COR-L47 (cell line): ENCODE measurements at places on chromosomes 3 and 15.
A peak's percentile ranks its signal among the peaks of the same experiment; 100 is the strongest.

GRCh38 chr15:30042556-30042955, 40.2 kb upstream of the GOLGA8J start:
- no peak for DNase-seq

DNA sequence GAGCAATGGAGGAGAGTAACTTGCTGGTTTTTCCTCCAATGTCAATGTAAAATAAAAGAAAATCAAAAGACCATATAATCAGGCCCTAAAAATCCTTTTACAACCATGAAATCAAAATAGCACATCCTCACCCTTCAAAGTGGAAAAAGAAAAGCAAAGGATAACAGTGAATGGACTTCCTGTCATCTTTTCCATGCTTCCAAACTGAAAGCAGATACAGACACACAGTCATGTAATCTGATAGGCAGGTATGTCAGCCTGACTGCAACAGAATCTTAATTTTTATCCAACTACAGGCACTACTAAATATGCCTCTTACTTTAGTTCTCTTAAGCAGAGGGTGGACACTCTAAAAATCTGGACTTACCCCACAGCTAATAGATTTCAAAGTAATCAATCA, 27.8 kb upstream of the IGDCC4 start:
- DNase-seq = no peak

DNA sequence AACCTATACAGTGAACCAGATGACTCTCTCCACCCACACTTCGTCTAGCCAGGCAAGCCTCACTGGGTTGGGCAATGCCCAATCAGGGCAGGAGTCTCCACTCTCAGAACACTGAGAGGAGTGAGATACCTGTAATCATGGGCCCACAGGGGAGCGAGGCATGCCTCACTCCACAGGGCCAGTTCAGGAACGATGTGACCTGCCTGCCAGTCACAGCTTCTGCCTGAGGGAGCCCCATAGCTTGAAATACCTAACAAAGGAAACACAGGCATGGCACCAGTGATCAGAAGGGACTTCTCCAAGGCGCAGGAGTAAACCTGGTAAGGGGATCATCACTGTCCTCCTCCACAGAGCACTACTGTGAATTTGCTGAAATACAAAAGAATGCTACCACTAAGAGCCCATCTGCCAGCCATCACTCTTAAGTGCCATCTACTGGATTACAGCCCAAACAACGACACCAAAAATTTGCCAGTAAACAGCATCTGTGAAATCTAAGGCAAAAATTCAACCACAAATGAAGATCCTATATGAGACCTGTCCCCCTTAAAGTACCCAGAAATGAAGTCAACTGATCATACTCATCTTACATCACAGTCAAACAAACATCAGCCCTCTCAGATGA, 689.9 kb upstream of the SEMA6D start:
- DNase-seq = peak; percentile 20

GRCh38 chr3:132660811-132661070, 612 bp downstream of the UBA5 start:
- DNase-seq = no peak

GRCh38 chr15:80210611-80211573, 41.1 kb downstream of the CTXND1 start:
- DNase-seq = no peak

- no peak for DNase-seq
Observed at GRCh38 chr3:197519801-197520211, 36.0 kb downstream of the BDH1 start.

GRCh38 chr3:17074559-17074958, 189.8 kb downstream of the PLCL2 start:
- DNase-seq = no peak

DNA sequence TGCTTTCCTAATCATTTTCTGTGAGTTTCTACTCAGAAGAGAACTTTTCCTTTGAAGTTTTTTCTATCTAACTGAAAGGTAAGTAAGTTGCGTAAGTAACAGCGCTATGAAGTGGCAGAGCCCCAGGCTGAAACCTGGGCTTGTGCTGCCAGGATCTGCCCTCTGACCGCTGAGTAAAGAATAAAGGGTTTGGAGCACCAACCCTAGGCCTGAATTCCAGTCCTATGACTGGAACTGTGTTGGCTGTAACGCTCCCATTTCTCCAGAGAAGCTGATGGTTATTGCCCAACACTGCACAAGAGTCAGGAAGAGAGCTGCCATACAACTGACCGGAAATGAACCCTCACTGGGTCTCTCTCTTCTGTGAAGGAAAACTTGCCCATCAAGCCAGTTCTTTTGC, 87.0 kb downstream of the FOXB1 start:
- no peak for DNase-seq

GRCh38 chr15:101137312-101137940, 114.4 kb downstream of the CHSY1 start:
- no peak for DNase-seq

DNA sequence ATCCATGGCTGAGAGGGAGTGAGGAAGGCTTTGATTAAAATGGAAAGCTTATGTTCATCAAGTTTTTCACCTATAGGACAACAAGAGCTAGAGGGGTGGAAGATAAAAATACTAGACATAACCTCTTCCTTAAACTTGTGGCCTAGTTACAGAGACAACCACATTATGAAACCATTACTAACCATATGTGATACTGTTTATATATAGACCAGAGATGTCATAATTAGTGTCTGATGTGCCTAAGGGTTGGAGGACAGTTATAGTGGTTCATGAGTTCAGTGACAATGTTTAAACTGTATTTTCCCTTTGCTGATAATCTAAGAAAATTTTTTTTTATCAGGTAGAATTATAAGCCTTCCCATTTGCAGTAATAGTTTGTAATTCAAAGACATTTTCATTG, 23.7 kb downstream of the PHLDB2 start:
- DNase-seq = no peak

DNA sequence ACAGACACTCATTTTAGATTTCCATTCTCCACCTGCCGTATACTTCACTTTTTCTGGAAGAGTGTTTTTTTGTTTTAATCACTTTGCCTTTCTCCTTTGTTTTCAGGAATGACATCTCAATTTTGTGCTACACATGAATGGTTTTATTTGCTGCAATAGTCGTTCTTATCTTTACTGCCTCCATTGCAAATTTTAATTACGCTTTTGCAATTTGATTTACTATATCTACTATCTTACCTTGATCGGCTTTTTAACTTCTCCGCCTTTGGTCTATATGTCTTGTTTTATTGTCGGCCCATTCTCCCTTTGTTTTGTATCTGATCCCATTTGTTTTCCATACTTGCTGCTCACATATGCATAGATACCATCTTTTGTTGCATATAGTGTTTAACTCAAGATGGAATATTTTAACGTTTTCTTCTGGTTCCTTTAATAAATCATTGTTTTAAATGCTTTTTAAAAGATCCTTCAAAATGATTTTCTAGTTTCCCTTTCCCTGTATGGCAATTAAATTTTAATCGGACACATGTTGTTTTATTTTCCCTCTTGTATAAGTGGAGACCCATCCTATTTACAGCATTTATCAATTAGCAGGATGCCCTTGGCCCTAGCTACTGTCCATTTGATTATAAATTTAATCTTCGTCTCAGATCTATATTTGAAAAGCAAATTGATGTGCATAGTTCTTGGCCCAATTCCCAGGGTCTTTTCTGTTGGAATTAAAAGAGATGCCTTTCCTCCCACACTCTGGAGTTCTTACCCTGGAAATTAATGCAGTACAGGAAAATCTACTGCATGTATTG, 97.2 kb upstream of the CNTN4 start:
- no peak for DNase-seq

DNA sequence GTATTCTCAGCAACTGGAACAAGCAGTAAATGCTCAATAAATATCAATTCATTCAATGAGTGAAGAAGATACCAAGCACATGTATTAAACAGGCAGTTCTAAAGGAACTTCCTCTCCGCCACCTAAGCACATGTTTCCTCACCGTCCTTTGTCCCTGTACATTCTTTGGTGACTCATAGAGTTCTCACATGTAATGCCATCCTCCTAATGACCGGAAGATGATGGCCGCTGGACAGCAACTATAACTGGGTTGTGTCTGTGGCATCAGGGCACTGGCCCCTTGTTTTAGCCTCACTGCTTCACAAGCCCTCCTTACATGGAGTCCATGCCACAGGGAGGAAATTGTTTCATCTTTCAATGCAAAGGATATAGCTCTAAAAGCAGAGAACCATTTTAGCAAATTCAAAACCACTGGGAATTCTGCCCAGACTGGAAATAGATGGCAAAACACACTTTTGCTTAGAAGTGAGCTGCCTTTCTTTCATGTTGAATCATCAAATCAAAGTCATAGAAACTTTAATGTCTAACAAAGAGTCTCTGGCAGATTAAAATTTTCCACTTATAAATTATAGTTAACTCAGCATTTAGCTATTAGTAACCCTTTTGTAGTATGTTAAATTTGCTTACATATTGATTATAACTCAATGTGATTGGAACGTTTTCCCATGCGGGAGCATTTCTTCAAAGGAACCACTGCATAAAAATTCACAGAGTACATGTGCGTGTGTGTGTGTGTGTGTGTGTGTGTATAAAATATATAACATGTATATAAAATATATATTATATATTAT, 74.1 kb downstream of the GAP43 start:
- DNase-seq = no peak

DNA sequence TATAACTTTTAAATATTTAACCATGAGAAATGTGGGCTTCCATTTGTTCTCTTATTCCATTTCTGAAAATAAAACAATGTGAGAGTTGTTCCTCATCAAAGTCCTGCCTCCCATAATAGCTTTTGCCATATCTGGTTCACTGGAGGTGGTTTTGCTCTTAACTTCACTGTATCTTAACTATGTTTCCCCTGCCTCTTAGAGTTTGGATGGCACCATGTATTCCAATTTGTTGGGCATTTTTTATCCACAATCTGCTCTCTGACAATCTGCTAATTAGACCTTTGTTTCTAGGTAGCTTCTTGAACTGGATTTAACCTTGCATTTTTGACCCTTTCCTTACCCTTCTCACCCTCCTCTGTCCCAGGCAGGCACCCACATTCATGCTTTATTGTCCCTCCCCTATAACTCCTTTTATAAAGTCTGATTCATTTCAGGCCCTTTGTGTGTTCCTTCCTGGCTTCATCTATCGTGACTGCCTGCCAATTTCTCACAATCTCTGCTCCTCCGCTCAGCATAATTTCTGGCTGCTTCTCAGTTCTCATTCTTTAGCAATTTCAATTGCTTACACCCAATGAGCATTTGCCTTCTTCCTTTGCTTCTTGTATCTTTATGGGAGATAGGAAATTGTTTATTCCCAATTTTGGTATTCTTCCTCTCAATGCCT, 144.2 kb upstream of the ARHGEF26 start:
- peak; percentile 52 for DNase-seq

GRCh38 chr3:71074423-71074822, 509.1 kb downstream of the FOXP1 start:
- no peak for DNase-seq

- DNase-seq = no peak
Observed at GRCh38 chr15:85744579-85744978, 50.1 kb downstream of the KLHL25 start.

DNA sequence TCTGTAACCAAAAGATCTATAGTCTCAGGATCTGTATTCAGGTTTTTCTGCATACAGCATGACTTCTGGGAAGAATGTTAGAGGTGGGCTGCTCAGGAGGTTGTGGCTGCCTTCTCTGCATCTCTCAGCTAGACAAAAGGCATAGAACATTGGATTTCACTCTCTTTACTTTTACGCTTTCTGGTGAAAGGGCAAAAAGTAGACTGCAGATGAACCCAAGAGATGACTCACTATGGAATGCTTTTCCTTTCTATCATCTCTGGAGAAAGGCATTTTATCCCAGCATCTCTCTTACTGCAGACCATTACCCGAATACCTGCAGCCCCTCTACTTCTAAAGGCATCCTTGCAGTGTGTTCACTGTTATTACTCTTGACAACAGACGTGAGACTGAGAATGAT, 222.2 kb downstream of the WNT5A start:
- DNase-seq = no peak

DNA sequence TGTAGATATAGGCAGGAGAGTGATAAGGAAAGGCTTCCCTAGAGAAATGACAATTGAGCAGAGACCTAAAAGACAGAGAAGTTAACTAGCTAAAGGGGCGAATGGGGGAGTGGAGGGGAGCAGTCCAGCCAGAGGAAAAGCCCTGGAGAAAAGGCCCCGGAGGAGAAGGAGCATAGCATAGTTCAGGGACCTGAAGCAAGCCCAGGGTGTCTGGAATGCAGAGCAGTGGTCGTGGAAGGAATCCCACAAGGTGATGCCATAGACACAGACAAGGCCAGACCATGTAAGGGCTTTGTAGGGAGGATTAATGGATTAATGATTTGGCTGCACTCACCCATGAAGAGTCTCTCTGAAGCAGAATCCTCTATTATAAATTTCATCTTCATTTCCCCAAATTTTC, 45.8 kb upstream of the LRRN1 start:
- no peak for DNase-seq

DNA sequence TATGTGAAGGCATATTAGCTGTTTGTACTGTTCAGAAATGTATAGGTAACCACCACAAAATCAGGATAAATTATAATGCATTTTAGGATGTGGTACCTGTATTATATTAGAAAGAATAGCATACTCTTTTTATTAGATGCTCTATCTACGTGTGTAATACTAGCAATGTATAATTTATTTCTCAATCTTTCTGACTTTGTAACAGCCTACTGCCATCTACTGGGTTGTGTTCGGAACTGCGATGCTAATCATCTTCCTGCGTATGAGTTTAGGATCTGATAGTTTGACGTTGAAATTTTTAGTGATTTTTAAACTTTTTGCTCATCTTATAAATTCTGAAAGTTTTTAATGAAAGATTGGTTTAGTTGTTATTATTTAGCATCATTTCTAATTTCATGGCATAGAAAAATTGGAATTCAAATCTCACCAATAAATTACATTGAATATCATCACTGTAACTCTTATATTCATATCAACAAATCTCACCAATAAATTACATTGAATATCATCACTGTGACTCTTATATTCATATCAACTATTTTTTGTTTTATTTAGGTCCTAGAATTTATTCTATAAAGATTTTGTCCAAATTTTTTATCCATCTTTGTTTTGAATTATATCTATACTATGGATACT, 322.7 kb upstream of the ZNF717 start:
- DNase-seq = no peak

GRCh38 chr3:143307613-143308183, 188.1 kb downstream of the CHST2 start:
- no peak for DNase-seq

DNA sequence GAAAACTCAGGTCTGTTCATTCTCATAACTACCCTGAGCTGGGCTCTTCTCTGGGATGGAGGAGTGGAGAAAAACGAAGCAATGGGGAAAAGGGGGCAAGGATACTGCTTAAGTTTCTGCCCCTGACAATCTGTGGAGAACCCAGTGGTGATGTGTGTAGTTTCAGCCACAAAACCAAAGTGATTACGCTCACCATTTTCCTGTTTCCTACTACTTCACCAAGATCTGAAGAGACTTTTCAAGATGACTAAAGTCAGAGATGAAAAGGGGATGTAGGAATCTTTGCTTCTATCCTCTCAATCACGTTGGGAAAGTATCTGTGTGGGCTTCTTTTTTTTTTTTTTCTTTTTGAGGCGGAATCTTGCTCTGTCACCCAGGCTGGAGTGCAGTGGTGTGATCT, 8.3 kb upstream of the UBE2E1 start:
- DNase-seq = no peak

DNA sequence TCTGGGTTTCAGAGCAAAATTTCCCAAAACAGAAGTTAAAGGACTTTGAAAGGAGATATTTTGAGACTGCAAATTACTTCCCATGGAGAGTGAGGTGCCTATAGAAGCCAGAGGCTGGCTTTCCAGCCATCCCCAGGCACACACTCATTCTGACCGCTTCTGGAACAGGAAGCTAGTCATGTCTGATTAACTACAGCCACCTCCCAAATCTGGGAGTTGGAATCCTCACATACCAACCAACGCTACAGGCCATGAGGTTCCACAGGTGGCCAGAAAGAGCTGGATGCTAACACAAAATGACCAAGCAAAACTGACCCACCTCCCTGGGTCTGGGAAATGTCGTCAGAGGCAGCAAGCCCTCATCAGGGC, 87.2 kb downstream of the SNRK start:
- DNase-seq = no peak
